ENCODE measurements at places on chromosomes 4 and X.

DNA sequence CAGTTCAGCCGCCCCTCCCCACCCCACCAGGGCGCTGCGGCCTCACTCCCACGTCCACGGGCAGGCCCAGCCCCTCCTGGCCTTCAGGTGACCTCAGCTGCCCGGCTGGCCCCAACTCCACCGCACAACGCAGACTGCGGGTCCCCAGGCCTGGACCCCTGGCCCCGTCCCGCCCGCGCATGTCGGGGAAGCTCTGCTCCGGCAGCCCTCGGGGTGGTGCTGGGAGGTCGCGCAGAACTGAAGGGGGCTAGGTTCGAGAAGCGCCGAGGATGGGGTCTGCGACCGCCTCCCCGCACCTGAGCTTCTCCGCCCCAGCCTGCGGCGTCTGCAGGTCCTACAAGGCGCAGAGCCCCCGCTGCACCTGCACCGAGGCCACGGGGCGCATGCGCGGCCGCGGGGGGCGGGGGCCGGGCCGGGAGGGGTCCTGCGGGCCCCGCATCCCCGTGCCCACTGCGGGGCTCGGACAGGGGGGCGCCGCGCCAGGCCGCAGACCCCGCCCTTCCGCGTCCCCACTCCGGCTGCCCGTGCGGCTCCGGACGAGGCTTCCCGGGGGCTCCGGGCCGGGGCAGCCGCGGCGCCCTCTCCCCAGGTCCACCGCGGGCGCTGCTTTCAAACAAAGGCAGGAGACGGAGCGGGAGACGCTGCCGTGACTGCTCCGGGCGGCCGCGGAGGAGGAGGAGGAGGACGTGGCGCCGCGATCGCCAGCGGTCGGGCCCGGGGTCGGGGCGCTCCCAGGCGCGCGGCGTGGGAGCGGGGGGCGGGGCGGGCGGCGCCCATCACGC lies 672 bp upstream of the NAT8L start:
- DNase-seq: no peak

DNA sequence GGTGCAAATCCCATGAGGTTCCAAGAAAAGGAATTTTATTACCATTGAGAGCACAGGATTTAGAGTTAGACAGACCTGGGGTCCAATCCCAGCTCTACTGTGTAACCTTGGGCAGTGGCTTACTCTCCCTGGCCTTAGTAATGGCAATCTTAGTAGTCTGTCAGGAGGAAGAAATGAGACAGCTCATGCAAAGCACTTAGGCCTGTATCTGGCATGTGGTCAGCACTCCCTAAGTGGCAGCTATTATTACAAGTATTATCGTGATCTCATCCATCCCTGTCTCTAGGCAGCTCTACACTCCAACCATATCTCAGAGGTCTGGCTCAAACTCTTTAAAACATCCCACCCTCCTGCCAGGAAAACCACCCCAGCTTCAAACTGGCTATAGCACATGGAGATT lies 129.6 kb upstream of the NALF2 start:
- DNase-seq: no peak

DNA sequence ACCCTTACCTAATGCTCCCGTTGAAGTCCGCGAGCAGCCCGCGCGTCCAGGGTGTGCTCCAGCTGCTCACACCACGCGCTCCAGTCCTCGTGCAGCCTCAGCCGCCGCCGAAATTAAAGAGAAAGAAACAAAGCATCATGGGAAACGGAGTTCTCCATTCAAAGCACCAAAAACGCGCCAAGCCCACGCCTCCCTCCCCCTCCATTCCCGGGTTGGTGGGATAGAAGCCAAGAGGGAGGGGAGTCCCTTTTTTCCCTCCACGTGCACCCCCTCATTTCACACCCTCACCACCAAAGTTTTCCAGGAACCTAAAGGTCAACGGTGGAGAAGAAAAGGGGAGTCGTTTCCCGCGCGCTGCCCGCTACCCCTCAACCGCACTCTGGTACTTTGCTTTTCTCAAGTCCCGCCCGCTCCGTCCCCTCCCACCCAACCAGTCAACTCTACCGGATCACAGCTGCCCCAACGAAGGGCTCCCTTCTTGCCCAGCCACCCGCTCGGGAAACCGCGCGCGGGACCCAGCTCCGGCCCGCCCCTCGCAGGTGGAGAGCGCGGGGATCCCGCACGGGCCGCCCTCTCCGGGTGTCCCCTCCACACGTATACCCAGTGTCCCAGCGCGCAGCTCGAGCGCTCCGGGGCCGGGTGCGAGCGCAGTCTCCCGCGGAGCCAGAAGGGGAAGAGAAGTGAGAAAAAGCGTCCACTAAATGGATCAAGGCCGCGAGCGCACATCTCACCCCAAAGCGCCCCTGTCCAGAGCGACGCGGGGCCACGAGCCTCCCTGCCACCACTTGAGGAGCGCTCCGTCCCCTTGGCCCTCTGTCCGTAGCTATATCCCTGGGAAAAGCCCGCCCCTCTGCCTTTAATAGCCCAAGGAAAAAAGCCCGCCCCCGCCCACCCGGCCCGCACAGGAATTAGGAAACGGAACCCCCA lies 65.1 kb upstream of the CCDC160 start:
- peak; percentile 4 for DNase-seq

DNA sequence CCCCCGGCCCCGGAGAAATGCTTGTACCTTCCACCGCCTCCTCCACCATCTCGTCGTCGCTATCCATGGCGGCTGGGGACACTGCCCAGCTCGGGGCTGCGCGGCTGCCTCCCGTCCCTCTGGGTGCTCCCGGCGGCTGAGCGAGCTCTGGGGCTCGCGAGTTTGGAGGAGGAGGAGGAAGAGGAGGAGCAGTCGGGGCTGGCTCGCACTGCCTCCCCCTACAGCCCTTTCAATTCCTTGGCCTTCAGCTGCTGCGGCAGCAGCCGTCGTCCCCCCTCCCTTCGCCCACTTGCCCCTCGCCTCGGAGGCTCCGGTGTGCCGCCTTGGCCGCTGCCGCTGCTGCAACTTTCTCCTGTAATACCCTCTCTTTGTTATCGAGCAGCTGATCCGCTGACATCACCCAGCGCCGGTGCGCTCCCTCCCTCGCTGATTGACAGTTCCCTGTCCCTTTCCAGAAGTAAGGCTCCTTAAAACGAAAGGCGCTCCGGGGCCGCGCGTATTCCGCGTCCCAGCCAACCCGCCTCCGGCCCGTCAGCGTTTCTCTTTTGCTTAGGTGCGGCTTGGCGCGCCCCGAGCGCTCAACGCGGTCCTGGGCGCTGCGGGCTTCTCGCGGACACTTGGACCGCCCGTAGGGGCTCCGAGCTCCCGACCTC lies at the start of gene SETD7:
TSS of gene SETD7 (minus strand) at position 149 of the 653 bp plus-strand sequence. CDS start at position 67, 82 bp downstream.
- peak; percentile 42 for DNase-seq

DNA sequence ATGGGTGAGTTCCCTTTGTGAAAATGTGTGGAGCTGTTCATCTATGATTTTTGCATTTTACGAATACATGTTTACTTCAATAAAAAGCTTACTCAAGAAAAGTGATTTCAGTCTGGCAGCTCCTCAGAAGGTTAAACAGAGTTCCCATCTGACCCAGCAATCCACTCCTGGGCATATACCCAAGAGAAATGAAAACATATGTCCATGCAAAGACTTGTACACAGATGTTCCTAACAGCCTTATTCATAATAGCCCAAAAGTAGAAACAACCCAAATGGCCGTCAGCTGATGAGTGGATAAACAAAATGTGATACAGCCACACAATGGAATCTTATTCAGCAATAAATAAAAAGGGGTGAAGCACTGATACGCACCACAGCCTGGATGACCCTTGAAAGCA lies 20.8 kb downstream of the CLCN4 start:
- DNase-seq: no peak

All from CD4-positive, alpha-beta T cell treated with Interleukin-4 for 4 hours (primary cell).